Right cardiac atrium (tissue), 5 donors: ENCODE measurements at places on chromosomes 3 and 15. TPM values are rescaled to one million over a fixed set of nuclear protein-coding genes. Genes with fewer than 3 reads are reported as not detected.

- DNase-seq, result no peak
These were observed 563.5 kb upstream of the TBL1XR1 start for GRCh38 chr3:177760803-177761202.

The GCNT3 gene
- total RNA-seq, result not detected

- DNase-seq, result peak; percentile 46
These were observed 72.1 kb downstream of the EPHA3 start for GRCh38 chr3:89179355-89180001.

DNA sequence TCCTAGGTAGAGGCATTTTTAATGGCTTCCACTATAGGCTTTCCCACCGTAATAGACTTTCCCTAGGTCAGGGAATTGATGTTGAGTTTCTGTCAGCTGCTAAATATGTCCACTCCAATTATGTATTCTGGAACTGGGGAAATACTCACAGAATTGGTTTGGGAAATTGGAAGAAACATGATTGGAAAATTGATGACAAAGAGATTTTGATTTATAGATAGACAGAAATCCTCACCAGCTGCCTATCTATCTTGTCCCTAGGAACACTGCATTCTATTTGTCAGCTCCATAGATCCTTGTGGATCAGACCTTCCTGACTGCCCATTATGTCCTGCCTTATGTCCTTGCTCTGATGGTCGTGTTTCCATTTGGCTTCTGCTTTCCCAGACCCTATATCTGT lies 75.6 kb upstream of the TNIK start:
- no peak for DNase-seq

The LMOD3 gene
- 63.8 TPM for total RNA-seq

DNA sequence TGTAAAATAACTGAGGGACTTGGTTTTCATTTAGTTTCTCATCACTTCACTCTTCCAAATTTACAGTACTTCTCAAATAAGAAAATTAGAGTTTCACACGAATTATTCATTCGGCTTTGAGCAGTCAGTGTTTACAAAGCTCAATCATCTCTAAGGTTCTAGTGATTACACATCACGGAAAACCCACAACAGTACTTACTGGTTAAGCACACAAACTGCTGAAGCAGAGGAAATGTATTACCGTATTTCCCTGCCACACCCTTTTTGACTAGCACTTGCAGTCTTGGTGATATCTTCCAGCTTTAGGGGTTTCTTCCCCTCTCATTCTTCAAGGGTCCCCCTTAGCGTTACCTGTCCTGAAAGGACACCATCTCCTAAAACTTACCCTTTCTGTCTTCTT lies 164.8 kb upstream of the CDIN1 start:
- no peak for DNase-seq

The LEKR1 gene
- total RNA-seq, result 1.5 TPM

DNA sequence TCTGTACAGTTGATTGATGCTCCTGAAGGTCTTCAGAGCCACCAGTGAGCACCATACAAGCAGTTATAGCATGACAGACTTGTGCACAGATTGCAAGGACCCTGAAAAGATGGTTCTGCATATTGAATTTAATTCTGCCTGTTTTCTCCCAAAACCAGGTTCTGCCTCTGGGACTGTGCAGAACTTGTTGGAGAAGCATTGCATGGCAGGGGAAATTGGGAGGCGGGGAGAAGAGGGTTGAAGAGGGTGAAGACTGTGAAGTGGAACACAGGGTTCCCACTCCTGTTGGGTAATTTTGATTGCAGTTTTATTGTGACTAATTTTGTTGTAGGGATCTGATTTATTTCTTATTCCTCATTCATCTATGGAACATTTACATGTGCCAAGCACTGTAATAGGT lies 10.3 kb downstream of the ZNF80 start:
- no peak for DNase-seq

DNA sequence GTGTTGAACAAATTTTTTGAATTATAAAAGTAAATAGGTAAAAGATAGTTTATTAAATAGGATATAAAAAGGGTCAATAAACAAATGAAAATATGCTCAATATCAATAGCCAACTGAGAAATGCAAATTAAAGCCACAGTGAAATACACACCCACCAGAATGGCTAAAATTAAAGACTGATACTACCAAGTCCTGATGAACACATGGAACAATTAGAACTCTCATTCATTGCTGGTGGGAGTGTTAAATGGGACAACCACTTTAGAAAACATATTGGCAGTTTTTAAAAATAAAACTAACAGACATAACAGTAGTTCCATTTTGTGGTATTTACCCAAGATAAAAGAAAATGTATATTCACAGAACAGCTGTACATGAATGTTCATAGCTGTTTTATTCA lies 41.2 kb downstream of the CCDC32 start:
- no peak for DNase-seq

- DNase-seq, result no peak
These were observed 64.3 kb downstream of the FRMD5 start for GRCh38 chr15:44130778-44131177.

- DNase-seq, result no peak
These were observed 10.0 kb downstream of the MRPS25 start for GRCh38 chr3:15055019-15055557.

The PLSCR2 gene
- total RNA-seq, result not detected

DNA sequence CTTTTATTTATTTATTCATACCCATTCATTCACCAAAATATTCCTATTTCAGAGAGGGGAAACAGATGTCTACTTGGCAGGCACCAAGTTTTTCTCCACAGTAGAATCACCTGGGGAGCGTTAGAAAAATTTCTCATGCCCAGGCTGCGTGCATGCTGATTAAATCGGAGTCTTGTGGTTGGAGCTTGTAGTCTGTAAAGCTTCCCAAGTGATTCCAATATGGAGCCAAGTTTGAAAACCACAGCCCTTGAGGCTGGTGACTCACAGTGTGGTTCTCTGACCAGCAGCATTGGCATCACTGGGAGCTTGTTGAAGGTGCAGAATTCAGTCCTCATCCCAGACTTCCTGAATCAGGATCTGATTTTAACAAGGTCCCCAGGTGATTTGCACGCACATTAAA lies 49.7 kb downstream of the PDHB start:
- peak; percentile 19 for DNase-seq
